ENCODE measurements at places on chromosomes 1 and 21. TPM values are rescaled to one million over a fixed set of nuclear protein-coding genes. Genes with fewer than 3 reads are reported as not detected.

DNA sequence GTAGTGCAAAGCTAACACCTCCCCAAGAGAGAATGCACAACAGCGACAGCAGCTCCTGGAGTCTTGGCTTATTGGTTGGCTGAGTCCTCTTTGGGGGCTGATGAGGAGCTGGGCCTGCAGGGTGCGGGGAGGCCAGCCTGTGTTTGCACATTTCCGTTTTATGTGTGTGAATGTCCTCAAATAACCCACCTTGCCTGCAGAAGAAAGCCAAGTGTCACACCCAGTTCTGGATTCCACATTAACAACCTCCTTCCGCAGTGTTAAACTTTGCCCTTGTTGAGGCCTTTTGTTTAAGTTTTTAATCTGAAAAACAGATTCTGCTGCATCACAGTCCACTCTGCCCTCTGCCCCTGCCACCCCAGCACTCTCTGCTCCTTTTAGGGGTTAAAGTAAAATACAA, 274.5 kb downstream of the TM2D1 start:
- no peak for DNase-seq
- peaks cover 9% of the 10 kb centered on the region for H3K4me1 ChIP-seq
- H3K36me3 ChIP-seq: no peaks in the 10 kb centered on the region
- no peak overlapping the region for H3K27ac ChIP-seq
- H3K4me3 ChIP-seq: no peak overlapping the region

GRCh38 chr1:240244968-240245628, 153.4 kb downstream of the FMN2 start:
- no peaks in the 10 kb centered on the region for H3K27me3 ChIP-seq
- no peaks in the 10 kb centered on the region for H3K36me3 ChIP-seq
- no peak overlapping the region for H3K27ac ChIP-seq
- H3K4me3 ChIP-seq: no peak overlapping the region
- H3K4me1 ChIP-seq: no peaks in the 10 kb centered on the region

DNA sequence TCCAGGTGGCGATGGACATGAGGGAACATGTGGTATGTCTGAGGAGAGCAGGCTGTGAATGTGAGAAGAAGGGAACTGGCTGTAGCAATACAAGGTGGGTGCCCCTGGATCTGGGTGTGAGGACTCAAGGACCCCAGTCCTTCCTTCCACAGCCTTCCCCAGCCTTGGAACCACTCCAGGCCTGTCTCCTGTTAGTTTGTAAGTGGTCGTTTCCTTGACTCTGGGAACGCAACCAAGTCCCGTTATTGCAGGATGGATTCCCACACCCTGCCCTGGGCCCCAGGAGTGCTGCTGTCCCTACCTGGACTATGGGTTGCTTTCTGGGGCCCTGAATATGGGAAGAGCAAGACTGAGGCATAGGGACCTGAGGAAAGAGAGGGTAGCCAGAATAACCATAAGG, 47.2 kb upstream of the VANGL1 start:
- H3K36me3 ChIP-seq: no peaks in the 10 kb centered on the region
- H3K27me3 ChIP-seq: peaks cover 3% of the 10 kb centered on the region

- peaks cover 21% of the 10 kb centered on the region for H3K27me3 ChIP-seq
- no peak for DNase-seq
- H3K36me3 ChIP-seq: no peaks in the 10 kb centered on the region
- no peak overlapping the region for H3K27ac ChIP-seq
- peaks cover 2% of the 10 kb centered on the region for H3K4me1 ChIP-seq
Observed at GRCh38 chr1:39635205-39635870, 4.1 kb downstream of the HEYL start.

DNA sequence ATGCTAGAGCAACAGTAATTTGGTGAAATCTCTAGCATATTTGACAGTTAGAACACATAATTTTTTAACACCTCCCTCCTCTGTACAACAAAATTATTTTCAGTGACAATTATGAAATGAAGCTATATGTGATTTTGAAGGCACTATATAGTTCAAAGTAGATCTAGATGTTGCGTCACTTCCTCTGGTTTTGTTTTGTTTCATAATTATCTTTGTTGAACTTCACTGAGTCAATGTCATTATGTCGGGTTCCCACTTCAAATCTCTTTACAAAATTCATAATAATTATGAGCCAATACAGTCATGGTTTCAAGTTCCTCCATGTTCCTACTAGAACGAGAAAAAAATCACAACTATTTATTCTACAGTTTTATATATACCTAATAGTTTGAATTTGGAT, 254.8 kb upstream of the PLXNA2 start:
- no peaks in the 10 kb centered on the region for H3K4me1 ChIP-seq
- H3K4me3 ChIP-seq: no peak overlapping the region
- no peaks in the 10 kb centered on the region for H3K36me3 ChIP-seq
- H3K27ac ChIP-seq: no peak overlapping the region
- peaks cover 18% of the 10 kb centered on the region for H3K27me3 ChIP-seq
- DNase-seq: no peak

DNA sequence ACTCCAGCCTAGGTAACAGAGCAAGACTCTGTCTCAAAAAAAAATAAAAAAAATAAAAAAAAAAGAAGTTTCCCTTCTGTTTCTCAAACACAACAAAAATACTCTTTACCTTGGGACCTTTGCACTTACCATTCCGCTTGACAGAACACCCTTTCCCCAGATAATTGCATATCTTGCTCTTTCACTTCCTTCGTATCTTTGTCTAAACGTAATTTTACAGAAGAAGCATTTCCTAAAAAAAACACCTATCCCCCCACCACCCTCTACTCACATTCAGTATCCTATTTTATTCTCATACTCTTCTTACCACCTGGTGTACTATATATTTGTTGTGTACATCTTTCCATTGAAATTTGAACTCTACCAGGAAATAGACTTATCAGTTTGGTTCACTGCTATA, 32.7 kb downstream of the ASH1L start:
- H3K4me1 ChIP-seq: peaks cover 47% of the 10 kb centered on the region
- no peaks in the 10 kb centered on the region for H3K27me3 ChIP-seq
- no peak overlapping the region for H3K4me3 ChIP-seq
- peaks cover 14% of the 10 kb centered on the region for H3K36me3 ChIP-seq
- no peak overlapping the region for H3K27ac ChIP-seq

Gene KCNK1
- total RNA-seq: 0.21 TPM

- no peak within 1 kb of the TSS for H3K27ac ChIP-seq
- no peaks in the 10 kb centered on the region for H3K36me3 ChIP-seq
- H3K4me1 ChIP-seq: no peaks in the 10 kb centered on the region
- peaks cover 15% of the 10 kb centered on the region for H3K27me3 ChIP-seq
- DNase-seq: no peak
- no peak within 1 kb of the TSS for H3K4me3 ChIP-seq
Observed at GRCh38 chr1:152983743-152984142, at the start of gene SPRR1A. Gene SPRR1A, plus strand, starts transcription at chr1:152984081. Its CDS starts 1,150 bp downstream, at chr1:152985231.

DNA sequence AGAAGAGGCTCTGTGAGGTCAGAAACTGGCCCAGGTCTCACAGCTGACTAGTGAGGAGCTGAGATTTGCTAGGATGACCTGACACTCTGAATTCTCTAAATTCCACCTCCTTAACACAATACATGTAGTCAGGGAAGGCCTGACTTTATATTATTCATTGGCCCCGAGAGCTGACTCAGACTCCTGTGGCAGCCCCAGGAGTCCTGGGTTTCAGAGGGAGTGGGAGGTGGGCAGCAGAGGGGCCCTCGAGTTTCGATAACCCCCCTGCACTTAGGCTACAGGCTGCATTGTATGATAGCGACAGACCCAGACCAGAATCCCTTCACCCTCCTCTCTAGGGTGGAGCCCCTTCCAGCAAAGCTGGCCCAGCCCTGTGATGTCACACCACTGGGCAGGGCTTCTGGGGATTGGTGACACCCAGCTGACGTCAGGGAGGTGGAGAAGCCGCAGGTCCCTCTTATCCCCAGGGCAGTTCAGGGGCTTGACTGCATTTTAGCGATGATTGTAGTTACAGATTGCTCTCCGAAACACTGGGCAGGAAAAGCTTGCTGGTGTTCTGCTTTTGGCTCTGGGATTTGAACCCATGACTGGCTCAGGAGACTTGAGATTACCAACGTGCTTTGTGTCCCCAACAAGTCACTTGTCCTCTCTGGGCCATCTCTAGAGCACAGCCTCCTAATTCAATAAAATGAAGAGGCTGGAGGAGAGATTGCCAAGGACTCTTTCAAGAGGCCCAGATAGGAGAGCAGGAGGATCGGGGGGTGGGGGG, 17.0 kb upstream of the GPR37L1 start:
- H3K36me3 ChIP-seq: no peaks in the 10 kb centered on the region
- H3K4me3 ChIP-seq: no peak overlapping the region
- H3K4me1 ChIP-seq: no peaks in the 10 kb centered on the region

Gene KIF26B
- total RNA-seq: not detected

DNA sequence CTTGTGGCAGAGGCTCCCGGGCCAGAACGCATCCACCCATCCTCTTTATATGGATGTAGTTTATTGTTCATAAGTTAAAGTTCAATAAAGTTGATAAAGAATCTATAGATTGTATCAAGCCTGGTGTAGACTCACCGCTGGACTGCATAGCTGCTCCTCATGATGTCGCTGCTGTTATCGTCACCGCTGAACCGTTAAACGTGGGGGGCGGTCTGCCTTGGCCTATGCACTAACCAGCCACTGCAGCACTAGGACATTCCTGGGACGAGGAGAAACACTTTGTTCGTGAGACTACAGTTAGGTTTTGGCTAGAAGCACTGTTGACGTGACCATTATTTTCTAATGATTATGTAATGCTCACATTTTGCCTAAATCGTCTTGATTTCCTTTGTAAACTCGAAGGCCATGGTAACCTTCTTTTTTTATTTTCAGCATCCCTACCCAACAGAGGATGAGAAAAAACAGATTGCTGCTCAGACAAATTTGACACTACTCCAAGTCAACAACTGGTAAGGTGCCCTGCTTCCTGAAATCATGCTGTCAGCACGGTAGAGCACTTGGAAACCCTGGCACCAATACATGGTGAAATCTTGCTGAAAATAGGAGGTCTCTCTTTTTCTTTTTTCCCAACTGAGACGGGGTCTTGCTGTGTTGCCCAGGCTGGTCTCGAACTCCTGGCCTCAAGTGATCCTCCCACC, 50.2 kb downstream of the PKNOX1 start:
- no peak overlapping the region for H3K27ac ChIP-seq
- no peak overlapping the region for H3K4me3 ChIP-seq
- DNase-seq: no peak
- no peaks in the 10 kb centered on the region for H3K27me3 ChIP-seq

All from activated naive CD4-positive, alpha-beta T cell treated with anti-CD3 and anti-CD28 coated beads for 36 hours (primary cell).